ENCODE measurements at places on chromosomes 11 and 22. TPM values are rescaled to one million over a fixed set of nuclear protein-coding genes. Genes with fewer than 3 reads are reported as not detected.

GRCh38 chr11:61922539-61922938, 5.2 kb upstream of the RAB3IL1 start:
- DNase-seq: no peak

GRCh38 chr11:132943706-132944568, 588.4 kb downstream of the OPCML start:
- no peak for DNase-seq

DNA sequence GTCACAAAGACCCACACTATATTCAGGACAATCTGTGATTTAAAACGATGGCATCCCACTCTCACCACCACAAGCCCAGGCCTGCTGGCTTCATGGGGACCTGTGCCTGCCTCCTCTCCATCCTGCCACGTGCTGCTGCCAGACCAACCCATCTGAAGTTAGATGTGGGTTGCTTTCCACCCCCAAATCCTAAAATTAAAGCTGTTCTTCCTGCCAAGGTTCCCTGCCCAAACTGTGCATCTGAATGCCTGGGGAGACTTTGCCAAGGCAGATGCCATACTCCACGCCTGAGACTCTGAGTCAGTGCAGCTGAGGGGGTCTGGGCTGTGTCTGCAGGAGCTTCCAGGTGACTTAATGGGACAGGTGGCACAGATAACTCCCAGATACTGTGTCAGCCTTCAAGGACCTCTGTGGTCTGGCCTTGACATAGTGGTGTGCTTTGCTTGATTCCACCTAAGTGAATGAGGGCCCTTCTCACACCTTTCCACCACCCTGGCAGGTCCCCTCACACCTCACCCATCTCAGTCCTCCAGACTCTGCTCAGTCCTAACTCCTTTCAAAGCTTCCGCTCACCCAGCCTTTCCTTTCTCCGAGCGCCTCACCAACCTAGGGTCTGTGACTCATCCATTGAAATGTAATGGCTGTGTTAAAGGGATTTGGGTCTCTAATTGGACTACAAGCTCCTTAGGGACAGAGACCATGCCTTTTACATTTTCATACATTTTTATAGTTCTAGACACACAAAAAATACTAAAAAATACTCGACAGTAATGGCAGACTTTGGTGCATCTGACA, 18.6 kb downstream of the ADAMTS8 start:
- DNase-seq: no peak

DNA sequence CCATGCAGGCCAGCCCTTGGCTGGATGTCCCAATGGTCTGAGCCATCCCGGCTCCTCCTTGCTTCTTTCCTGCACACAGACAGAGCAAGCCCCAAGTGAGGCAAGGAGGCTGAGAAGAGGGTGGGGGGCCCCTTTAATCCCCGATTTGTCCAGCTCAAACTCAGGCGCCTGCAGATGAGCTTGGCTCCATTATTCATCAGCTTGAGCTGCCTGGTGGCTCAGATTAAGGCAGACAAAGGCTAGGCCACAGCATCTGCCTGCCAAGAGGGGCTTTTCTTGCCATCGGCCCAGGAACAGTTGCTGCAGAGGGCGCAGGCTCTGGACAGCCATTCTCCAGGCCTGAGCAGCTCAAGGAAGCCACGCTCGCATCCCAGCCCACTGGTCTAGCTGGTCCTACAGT, 35.4 kb downstream of the LMO1 start:
- DNase-seq: no peak

DNA sequence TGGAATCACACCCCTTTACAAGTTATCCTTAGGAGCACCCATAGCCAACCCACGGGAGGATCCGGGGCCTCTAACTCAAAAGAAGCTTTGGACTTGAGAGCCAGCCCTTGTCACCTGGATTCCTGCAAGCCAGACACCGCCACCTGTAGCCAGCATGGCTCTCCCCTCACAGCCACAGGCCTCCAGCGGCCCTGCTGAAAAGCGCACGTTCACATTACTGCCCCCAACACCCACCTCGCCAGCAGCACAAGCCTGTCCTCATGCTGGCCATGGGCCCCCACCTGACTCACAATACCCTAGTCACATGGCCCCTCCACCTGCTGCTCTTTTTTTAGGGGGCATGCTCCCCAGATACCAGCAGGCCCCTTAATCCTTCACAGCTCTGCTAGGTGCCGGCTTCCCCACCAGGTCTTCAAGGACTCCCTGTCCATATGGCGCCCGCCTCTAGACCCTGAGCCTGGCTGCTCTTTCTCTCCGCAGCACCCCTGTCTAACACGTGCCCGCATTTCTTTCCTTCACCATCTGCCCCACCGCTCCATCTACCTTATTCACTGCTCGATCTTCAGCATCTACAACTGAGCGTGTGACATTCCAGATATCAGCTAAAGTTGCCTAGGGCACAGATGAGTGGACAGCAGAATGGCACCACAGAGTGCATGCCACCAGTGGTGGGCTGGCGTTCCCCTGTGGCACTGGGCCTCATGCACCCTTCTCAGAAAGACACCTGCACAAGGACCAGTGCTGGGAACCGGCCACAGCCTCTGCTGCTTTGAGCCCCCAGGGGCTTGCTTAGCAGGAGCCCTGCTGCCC, 6.6 kb downstream of the CARS1 start:
- no peak for DNase-seq

TNNT3 gene
- total RNA-seq: 4.1 TPM

GDPD5 gene
- total RNA-seq: 6.4 TPM

MUC5B gene
- total RNA-seq: not detected

DNAJC4 gene
- 19.3 TPM for total RNA-seq

GRCh38 chr22:43118024-43118849, 7.7 kb downstream of the BIK start:
- no peak for DNase-seq

- DNase-seq: peak; percentile 92
Observed at GRCh38 chr11:69131644-69132300, 24.0 kb upstream of the SMIM38 start.

MED19 gene
- total RNA-seq: 24.6 TPM

DNA sequence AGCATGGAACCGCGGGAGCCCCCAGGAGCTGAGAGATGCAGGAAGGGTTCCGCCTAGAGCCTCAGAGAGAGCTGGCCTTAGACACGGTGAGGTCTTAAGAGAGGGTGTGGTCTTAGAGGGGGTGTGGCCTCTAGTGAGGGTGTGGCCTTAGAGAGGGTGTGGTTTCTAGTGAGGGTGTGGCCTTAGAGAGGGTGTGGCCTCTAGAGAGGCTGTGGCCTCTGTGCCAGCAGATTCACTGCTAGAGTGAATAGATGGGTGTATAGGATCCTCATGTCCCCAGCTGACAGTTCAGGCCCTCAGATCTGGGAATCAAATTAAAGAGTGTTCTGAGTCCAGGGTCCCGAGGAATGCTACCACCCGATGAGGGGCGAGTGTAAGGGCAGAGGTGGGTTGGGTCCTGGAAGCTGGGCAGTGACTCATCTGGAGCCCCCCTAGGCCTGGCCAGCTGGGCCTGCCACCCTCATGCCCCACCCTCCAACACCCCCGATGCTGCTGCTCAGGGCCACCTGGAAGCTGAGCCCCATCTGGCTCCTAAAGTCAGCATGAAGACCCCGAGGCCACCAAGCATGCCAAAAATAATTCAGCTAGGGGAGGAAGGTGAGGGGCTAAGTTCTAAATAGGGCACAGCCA, 49.5 kb downstream of the IGF2 start:
- DNase-seq: no peak

GDPD4 gene
- not detected for total RNA-seq

DNA sequence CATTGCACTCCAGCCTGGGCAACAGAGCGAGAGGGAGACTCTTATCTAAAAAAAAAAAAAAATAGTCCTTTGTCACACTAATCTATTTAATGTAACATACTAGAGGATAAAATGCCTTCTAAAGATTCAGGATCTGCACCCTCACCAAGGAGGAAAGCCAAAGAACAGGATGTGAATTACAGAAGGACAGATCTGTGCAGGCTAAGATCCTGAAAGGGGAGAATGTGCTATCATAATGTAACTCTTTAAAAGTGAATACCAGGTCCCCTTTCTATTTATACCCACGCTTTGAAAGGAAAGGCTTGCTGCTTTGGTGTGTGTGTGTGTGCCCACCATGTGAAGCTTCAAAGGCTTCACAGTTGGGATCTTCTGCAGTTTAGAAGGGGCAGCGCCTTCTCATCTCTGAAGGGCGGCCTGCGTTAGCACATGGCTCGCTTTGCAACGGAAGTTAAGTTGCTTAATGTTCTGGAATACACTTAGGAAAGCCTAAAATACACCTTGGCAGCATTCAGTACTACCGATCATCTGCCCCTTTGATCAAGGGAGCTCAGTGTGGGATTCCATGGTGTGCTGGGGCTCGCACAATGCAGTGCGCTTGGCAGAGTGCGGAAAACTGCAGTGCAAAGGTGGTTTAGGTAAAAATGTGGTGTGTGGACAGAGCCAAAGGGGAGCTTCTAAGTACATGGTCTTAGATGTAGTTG, 6.8 kb downstream of the CECR2 start:
- DNase-seq: no peak

DNA sequence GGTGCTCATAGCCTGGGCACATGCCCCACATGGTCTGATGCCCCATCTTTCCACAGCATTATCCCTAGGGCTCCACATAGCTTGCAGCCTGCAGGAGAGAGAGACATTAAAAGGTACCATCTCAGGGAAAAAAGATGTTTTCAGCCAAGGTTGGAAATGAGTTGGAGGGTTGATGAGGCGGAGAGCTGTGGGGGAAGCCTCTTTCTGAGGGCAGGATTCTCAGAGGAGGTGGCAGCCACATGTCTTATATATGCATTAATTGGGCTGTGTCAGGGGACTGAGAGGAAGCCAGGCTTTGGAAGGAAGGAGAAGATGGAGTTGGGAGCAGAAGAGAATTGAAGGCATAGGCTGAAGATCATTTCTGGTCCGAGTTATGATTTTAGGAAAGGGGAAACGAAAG, 57.8 kb downstream of the CEP164 start:
- DNase-seq: no peak

DNA sequence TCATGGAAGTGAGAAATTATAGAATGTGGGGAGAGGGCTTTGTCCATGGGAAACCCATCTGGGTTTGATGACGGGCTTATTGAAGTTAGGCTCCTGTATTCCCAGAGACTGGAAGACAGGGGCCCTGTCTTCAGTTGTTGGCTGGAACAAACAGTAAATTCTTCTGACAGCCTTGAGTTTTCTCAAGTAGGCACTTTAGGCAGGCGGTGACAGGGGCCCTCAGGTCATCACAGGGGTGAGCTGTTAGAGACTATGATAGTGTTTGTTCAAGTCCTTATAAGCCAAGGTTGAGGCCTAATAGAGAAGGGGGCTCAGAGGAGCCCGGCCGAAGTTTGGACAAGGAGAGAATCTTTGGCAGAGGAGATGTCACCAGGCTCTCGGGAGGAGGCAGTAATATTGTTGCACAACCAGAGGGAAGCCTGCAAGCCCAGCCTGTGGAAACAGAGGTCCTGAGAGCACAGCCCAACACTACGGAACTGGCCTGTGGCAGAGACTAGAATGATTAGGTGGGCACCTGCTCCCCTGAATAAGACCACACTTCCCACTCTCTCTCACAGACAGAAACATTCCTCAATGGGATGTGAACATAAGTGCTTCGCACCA, 20.2 kb upstream of the IL17RA start:
- no peak for DNase-seq

KDM4D gene
- total RNA-seq: 1.1 TPM

HEPHL1 gene
- 0.24 TPM for total RNA-seq

DNA sequence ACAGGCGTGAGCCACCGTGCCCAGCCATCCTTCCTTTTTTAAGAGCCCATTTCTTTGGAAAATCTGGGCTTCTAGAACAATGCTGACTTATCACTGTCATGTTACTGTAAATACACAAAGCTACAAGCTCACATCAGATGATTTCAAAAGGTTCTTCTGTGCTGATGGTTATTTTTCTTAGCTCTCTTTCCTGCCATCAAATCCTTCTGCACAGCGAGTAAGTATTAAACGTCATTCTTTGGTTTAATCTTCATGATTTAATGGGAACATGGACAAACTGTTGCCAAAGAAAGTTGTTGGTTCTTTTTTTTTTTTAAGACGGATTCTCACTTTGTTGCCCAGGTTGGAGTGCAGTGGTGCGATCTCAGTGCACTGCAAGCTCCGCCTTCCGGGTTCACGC, 43.3 kb upstream of the NUP50 start:
- DNase-seq: no peak

GRCh38 chr22:38796262-38796957, 2.5 kb upstream of the DNAL4 start:
- no peak for DNase-seq

GRCh38 chr11:68574308-68574707, 110.0 kb upstream of the GAL start:
- no peak for DNase-seq

- no peak for DNase-seq
Observed at GRCh38 chr11:105763594-105763993, 153.7 kb downstream of the GRIA4 start.

DNA sequence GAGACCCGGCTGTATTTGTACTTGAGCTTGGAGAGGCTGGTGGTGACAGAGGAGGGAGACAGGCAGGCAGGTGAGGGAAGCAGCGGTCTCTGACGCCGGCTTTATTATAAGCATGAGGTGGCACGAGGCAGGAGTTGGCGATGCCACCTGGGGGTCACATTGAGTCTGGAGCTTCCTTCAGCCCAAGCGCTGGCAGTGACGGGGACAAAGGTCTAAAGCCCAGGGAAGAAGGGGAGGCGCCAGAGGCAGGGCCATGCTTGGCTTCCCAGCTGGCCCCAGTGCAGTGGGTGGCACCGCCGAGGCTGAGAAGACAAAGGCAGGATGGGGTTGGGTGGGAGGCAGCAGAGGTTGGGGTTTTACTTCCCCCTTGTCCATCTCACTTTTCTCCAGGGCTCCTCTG, 4.5 kb downstream of the FXYD2 start:
- DNase-seq: peak; percentile 64

- DNase-seq: no peak
Observed at GRCh38 chr22:20002636-20003035, 14.0 kb downstream of the ARVCF start.

- no peak for DNase-seq
Observed at GRCh38 chr11:61846362-61847020, 18.4 kb downstream of the FADS2 start.

- DNase-seq: no peak
Observed at GRCh38 chr11:26958702-26959049, 35.2 kb upstream of the FIBIN start.

- peak; percentile 42 for DNase-seq
Observed at GRCh38 chr11:10488121-10488933, 33.3 kb downstream of the AMPD3 start.
